ENCODE measurements at places on chromosomes 11 and 22. TPM values are rescaled to one million over a fixed set of nuclear protein-coding genes. Genes with fewer than 3 reads are reported as not detected.

Gene NUP160
- polyA plus RNA-seq = 44.3 TPM

Gene BATF2
- polyA plus RNA-seq = not detected

Gene HEPHL1
- not detected for polyA plus RNA-seq

Gene MAJIN
- not detected for polyA plus RNA-seq

- DNase-seq = no peak
Observed at GRCh38 chr11:120756931-120757330, 245.4 kb downstream of the GRIK4 start.

- no peak for DNase-seq
Observed at GRCh38 chr11:22371160-22371559, 33.0 kb downstream of the SLC17A6 start.

DNA sequence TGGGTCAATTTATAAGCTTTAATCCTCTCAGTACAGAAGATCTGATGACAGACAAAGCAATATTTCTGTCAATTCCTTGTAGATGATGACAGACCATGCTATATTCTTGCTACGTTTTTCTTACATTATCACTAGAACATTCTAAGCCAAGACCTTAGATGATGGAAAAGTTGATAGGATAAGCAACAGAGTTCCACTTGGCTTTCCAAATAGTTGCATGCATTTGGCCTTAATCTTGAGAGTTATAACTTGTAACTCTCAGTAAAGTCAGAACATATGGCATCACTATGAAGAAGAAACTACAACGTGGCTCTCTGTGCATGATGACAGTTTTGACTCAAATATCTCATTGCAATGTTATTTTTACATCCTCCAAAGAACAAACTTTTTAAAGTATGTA, 544.3 kb upstream of the LRRC4C start:
- no peak for DNase-seq
